ENCODE measurements at places on chromosomes 1 and 21.

- DNase-seq, result no peak
Observed at GRCh38 chr1:212858461-212859265, 588 bp downstream of the FLVCR1 start.

- DNase-seq, result no peak
Observed at GRCh38 chr1:23459338-23459757, 24.6 kb downstream of the ASAP3 start.

- no peak for DNase-seq
Observed at GRCh38 chr1:31939484-31940329, 1.5 kb upstream of the PTP4A2 start.

- no peak for DNase-seq
Observed at GRCh38 chr1:229900220-229900619, 166.8 kb upstream of the GALNT2 start.

GRCh38 chr1:230860617-230861384 is 7.5 kb downstream of the C1orf198 start:
- DNase-seq, result no peak

DNA sequence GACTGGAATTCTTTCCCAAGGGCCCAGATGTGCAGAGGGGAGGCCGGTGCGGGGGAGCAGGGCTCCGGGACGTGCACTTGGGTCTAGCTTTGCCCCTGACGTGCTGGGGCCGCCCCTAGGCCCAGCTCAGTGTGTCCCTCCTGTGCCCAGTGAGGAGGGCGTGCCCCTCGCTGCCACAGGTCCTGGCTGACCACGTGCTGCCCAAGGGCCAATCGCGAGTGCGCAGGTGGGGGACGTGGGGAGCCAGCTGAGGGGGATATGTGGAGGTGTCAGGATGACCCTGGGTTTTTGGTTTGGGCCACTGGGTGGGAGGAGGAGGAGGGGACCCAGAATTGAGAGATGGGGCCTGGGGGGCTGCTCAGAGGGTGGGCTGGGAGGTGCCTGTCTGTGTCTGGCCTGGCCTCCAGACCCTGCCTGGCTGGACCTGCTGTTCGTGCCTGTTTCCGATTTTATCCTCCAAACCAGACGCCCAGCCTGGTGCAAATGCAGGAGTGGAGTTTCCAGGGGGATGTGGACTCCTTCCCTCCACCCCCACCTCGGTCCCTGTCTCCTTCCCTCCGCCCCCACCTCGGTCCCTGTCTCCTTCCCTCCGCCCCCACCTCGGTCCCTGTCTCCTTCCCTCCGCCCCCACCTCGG is 6.1 kb upstream of the RNF223 start:
- DNase-seq, result no peak
